ENCODE measurements at places on chromosomes 12 and 14.

DNA sequence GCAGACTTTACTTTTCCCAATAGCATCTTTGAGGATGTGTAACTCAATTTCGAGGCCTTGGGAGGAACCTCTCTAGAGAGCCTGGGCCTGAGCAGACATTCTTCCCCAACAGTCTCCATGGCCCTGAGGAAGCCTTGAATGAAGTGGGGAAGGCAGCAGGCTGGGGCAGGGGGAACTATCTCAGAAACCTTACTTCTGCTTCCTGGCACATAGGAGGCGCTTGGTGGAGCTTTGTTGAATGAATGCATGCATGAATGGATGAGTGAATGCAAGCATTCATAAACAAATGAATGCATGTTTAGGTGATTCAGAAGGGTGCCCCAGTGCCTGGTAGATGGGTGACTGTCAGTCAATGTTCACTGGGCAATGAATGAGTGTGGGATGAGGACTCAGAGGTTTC lies 58.3 kb downstream of the GALNT16 start:
- DNase-seq: no peak

GRCh38 chr12:46982629-46983392 lies 96.6 kb upstream of the PCED1B start:
- no peak for DNase-seq

- no peak for DNase-seq
These were observed 316.6 kb downstream of the GLT1D1 start for GRCh38 chr12:129169928-129170327.

GRCh38 chr14:30271811-30272323 lies 287.1 kb upstream of the G2E3 start:
- DNase-seq: no peak

DNA sequence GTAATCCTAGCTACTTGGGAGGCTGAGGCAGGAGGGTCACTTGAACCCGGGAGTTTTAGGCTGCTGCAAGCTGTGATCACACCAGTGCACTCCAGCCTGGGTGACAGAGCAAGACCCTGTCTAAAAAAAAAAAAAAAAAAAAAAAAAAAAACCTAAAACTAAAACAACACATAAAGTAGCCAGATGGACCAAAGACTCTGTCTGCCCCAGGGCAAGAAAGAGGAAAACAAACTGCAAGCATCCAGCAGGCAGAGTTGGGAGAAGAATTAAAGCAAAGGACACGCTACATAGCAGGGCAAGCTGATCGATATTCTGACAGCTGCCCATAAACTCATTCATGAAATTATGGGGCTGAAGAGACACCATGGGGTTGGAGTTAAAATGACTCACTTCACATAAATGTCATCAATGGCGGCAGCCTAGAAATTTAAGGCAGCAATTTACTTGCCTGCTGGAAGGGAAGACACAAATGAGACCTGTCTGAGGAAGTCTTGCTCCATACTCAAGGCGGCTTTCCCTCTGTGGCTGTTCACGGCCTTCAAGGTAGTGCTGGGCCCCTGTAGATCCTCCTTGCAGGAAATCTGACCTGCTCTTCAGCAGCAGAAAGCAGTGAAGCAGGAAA lies 259.1 kb upstream of the FKBP4 start:
- DNase-seq: no peak

DNA sequence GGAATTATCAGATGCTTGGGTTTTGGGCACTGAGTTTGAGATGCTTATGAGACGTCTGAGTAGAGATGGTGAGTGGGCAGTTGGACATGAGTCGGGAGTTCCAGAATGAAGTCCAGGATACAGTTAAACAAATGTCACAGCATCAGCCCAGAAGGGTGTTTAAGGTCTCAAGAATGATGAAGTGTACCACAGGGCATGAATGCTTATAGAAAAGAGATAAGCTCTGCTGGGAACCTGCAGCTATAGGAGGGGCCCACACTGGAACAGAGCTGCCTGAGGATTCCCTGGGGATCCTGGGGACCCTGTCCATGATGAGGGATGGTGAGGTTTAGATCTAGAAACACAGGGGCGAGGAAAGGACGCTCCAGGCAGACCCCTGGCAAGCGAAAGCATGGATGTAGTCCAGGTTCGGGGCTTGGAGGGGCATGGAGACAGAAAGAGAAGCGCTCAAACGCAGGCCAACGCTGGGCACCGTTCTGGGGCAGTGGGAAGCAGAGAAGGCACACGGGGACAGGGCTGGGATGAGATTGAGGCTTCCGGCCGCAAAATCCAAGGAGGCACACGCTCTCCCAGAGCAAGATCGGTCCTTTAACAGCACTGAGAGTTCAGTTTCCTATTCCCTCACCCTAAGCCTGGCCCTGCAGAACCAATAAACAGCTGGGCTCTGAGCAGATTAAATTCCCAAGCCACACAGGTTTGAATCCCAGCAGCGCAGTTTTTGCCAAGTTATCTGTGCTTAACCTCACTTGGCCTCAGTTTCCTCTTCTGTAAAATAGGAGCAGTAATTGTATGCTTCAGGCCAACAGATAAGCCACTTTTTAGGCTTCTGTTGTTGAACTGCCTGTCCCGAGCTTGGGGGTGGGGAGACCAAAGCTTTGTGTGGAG lies 52.9 kb downstream of the EID3 start:
- DNase-seq: no peak

GRCh38 chr14:61609191-61609843 lies 86.0 kb upstream of the HIF1A start:
- DNase-seq: no peak

DNA sequence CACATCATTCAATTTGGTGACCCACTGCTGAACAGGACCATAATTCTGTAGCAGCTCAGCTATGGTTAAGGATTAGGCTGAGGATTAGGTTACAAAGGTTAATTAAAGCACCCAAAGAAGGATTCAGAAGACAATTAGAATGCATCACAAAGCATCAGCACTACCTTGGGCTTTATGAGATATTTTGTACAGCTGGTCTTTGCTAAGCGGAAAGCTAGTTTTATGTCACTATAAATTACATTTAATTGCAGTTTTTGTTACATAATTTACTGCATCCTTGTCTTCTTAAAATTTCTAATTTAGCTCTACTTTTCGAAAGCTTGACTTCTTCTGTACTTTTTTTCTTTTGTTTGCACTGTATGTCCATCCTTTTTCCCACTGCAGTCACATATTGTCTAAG lies 711.5 kb downstream of the RPS29 start:
- DNase-seq: no peak

Measured in D721Med (cell line).